ENCODE measurements at places on chromosomes 16 and 17. TPM values are rescaled to one million over a fixed set of nuclear protein-coding genes. Genes with fewer than 3 reads are reported as not detected.

Gene PLEKHG4
- 18.1 TPM for total RNA-seq

Gene MFAP4
- total RNA-seq, result 28.7 TPM

Gene GAS2L2
- total RNA-seq, result not detected

Gene KRTAP4-9
- total RNA-seq, result not detected

Gene CA10
- total RNA-seq, result not detected

DNA sequence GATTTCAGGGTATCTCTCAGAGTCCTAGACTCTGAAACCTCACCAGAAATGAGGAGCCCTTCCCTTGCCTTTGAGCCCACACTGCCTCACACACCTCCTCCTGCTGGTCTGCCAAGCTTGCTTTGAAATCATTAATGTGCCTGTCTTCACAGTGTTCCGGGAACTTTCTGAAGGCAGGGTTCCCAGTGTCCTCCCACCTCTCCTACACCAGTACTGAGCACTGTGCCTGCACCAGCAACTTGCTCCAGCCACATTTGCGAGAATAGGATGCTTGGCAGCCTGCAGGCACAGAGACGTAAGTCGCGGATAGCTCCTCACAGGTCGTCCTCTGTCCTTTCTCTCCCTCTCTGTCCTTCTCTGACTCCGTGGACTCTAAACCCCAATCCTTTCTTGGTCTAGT, 408.4 kb upstream of the EEF2KMT start:
- DNase-seq, result no peak

DNA sequence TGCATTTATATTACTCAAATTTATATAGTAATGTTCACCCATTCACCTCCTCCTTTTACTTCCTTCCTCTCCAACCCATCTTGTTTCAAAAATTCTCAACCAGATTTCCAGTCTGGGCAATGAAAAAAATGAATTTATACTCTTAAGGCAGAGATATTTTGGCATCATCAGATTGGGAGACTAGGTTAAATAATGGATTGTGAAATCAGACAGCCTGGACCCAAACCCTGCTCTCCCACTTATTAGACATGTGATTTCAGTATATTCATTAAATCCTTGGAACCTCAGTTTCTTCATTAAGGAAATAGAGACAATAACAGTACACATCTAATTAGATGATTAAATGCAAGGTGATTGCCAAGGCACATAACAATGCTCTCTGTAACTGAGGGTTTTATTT, 7.8 kb downstream of the ACSM1 start:
- DNase-seq, result no peak

GRCh38 chr17:72090108-72090507, 30.7 kb upstream of the SOX9 start:
- no peak for DNase-seq

GRCh38 chr16:59169168-59169567, 435.1 kb upstream of the GOT2 start:
- DNase-seq, result no peak

- DNase-seq, result no peak
These were observed 2.8 kb downstream of the FA2H start for GRCh38 chr16:74771656-74772315.
